ENCODE measurements at places on chromosomes 3 and 15.

GRCh38 chr15:74749832-74750231, 1.2 kb downstream of the CYP1A2 start:
- no peak for DNase-seq

- DNase-seq, result no peak
Measured at GRCh38 chr15:43268111-43269105, 1.7 kb upstream of the TGM5 start.

GRCh38 chr3:125010393-125010792, 45.4 kb downstream of the HEG1 start:
- DNase-seq, result no peak

GRCh38 chr15:27410996-27411605, 440.1 kb downstream of the GABRG3 start:
- DNase-seq, result no peak

GRCh38 chr3:155629056-155629455, 115.8 kb downstream of the PLCH1 start:
- no peak for DNase-seq

- no peak for DNase-seq
Measured at GRCh38 chr3:51709675-51710074, 2.8 kb downstream of the GRM2 start.
